Right hindlimb (tissue), 1 donor: ENCODE measurements at places on chromosomes 2 and 18.

- no peak for DNase-seq
Measured at GRCh38 chr2:238148981-238149380, 9.8 kb upstream of the ERFE start.

GRCh38 chr2:160522951-160523710, 29.5 kb upstream of the RBMS1 start:
- DNase-seq = no peak

DNA sequence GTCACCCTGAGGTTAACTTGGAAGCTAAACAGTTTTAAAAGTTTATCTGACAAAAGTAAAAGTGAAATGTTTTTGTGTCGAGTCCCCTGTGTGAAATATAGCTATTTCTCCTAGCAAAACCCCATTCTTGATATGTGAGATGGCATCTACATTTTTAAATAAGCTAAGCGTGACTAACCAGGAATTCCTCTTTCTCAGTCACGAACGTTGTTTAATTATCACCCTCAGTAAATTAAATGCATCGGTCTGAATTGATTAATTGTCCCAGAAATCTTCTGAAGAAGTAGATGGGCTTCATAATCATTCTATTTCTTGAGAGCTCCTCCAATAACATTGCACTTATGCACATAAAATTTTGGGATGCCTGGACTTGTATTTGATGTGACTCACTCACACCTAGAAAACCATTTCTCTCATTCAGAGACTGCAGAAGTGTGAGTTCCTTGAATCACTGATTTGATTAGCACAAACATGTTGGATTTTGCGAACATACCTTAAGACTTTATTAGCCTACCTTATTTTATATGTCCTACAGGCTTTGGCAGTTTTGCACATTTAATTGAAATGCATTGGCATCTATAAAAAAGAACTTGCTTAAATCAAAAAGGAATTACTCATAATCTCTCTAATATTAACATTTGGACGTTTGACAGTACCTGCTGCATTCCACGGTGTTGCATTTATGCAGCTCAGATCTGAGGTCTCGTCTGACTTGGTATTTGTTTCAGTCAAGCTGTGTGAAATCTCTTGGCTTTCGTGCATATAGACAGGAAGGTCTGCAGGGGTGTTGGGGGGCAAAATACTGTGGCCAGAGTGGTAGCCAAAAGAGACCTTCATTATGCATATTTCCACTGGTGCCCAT, 475.2 kb downstream of the EPHA4 start:
- DNase-seq = no peak

- DNase-seq = no peak
Measured at GRCh38 chr18:7725473-7725872, 158.4 kb downstream of the PTPRM start.

DNA sequence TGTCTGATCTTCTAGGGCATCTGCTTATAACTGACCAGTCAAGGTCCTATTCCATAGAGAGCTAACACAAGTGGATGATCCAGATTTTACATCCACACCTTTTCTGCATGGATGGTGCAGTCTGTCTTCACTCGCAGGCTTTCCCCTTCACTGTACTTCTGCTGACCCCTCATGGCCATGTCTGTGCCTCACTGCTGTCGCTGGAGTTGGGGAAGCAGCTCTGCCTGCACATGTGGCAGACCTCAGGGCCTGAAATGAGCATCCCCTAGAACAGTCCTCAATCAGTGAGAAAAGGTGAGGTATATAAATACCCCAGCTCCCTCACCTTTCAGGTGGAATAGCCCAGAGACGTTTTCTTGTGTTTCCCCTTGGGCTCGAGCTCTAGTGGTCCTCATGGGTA, 233.8 kb downstream of the ANKRD36B start:
- no peak for DNase-seq
